T-helper 17 cell (primary cell): ENCODE measurements at places on chromosomes 16 and 17.

DNA sequence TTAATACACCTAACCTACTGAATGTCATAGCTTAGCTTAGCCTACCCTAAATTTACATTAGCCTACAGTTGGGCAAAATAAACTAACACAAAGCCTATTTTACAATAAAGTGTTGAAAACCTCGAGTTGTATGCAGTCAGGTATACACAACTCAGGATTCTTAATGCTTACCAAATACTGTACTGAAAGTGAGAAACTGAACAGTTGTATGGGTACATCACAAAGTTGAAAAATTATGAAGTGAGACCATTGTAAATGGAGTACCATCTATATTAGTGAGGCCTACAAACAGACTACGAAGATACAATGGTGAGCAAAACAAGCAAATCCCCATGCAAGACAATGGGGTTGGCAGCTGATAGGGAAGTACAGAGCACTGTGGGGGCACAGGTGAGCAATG is 79.7 kb downstream of the VAT1L start:
- DNase-seq: no peak

GRCh38 chr16:48354877-48355855 is 30.0 kb downstream of the SIAH1 start:
- no peak for DNase-seq

- no peak for DNase-seq
These were observed 1.7 kb upstream of the MAZ start for GRCh38 chr16:29804455-29805231.

DNA sequence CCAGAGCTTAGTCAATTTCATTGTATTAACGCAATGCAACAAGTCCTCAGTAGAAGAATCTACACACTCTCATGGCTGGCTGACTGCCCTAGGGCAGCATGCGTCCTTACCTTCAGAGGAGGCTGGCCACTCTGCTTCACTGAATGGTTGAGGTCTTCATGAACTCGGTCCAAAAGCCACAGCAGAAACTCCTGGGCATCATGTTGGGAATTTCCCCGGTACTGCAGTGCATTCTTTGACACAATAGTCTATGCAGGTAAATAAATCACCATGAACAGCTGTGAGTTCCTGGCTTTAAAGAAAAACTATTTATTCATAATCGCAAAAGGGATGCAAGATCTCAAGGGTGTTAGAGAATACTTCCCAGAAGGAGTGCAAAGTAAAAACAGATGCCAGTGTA is 41.3 kb downstream of the USP31 start:
- DNase-seq: no peak

DNA sequence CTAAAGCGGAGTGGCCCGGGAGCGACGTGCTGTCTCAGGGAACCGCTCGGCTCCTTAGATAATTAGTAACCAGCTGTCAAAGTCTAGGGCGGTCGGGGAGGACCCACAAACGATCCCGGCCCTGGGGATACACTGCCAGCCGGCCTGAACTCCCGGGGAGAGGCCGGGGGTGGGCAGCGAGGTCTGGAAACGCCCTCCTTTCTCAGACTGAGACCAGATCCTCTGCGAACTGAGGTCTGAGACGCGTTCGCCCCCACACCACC is 1.3 kb downstream of the HNF1B start:
- DNase-seq: no peak

- no peak for DNase-seq
These were observed 123.0 kb upstream of the CACNG5 start for GRCh38 chr17:66711881-66712321.

DNA sequence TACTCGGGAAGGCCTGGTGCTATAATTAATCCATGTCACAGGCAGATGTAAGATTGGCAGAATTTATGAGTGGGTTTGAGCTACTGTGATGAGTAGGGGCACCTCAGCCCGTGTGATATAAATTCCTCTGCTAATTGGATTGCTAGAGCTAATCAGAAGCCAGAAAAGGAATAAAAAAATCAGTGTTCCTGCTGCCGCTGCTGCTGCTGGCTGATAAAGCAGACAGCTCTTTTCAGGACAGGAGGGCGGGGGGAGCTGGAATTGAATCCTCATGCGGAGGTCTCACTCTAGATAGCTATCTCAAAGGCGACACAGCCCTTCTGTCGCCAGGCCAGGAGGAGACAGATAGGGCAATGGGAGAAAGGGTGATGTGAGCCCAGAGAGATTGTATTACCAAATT is 182.7 kb upstream of the ZFHX3 start:
- DNase-seq: no peak

GRCh38 chr17:44464037-44464436 is 39.2 kb downstream of the GPATCH8 start:
- no peak for DNase-seq

GRCh38 chr16:84629580-84629979 is 11.7 kb upstream of the COTL1 start:
- DNase-seq: no peak

DNA sequence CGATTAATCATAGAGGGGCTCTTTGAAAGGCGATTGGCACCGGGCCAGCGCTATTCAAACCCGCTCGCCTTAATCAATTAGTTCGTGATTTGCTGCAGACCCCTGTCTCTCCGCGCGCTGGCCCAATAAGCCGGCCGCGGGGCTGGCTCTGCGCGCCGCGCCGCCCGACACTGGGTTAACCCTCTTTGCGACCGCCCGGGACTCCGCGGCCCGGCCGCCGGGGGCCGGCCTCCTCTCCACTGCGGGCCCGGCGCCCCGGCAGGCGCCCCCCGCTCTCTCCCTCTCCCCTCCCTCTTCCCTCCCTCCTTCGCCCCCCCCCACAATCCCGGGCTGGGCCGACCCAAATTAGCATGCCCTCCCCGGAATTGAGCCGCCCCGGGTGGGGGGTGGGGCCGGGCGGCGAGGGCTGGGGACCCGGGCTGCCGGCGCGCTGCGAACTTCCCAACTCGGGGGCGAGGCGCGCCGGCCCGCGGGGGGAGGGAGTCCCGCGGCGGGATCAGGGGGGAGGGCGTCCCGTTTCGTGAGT is 428 bp upstream of the SALL1 start:
- no peak for DNase-seq

DNA sequence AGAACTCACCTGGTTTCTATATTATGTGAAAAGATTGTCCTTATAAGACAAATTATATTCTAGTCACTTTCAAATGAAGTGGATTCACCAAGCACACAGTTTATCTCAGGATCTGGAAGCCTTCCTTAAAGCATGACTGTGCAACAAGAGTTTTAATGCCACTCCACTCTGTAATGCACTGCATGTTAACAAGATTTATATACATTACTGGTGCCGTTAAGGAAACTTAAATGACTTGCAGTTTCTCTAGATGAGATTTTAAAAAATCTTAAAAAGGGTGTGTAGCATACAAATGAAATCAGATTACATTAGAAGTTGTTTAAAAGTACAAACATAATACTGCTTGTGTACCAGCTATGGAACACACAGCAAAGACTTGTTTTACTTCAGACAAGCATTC is 150.8 kb downstream of the SNX11 start:
- no peak for DNase-seq

GRCh38 chr17:2435862-2436261 is 35.0 kb upstream of the MNT start:
- no peak for DNase-seq

GRCh38 chr16:88921591-88921990 is 55.1 kb upstream of the PABPN1L start:
- no peak for DNase-seq

- DNase-seq: no peak
These were observed 56.0 kb downstream of the HLF start for GRCh38 chr17:55320594-55321426.

DNA sequence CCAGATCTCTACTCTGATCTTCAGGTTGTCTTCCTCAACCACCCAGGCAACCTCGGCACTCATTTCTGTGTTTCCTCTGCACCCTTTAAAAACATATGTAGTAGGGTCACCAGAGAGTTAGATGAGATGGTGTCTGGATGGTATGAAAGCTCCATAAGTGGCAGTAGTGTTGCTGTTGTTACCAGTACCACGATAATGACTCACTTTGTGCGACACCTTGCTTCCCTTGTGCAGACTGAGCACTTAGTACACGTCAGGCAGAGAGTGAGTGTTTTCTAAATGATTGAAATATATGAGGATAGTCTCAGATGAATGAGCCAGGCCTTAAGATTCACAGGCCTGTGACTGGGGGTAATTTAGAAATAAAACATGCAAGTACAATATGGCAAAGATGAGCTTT is 188.7 kb downstream of the MAF start:
- DNase-seq: no peak

- DNase-seq: no peak
These were observed 201.2 kb downstream of the HS3ST3A1 start for GRCh38 chr17:13400491-13400890.

- DNase-seq: no peak
These were observed 1.9 kb downstream of the CLCN7 start for GRCh38 chr16:1472974-1473373.

DNA sequence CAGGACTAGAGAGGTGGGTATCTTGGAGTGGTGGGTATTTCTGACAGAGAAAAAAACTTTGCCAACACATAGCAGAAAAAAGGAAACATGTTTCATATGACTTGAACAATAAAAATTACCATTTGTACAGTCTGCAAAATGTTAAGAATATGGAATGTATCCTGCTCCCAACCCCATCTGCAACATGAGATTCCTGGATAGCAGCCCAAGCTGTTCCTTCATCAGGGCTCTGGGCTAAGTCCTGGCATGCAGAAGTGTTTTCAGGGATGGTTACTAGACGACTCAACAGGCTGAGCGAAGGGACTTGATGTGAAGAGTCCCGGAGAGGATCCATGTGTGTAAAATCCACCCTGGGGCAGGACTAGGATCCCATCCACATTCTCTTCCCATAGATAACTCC is 121.0 kb upstream of the IRX3 start:
- no peak for DNase-seq

DNA sequence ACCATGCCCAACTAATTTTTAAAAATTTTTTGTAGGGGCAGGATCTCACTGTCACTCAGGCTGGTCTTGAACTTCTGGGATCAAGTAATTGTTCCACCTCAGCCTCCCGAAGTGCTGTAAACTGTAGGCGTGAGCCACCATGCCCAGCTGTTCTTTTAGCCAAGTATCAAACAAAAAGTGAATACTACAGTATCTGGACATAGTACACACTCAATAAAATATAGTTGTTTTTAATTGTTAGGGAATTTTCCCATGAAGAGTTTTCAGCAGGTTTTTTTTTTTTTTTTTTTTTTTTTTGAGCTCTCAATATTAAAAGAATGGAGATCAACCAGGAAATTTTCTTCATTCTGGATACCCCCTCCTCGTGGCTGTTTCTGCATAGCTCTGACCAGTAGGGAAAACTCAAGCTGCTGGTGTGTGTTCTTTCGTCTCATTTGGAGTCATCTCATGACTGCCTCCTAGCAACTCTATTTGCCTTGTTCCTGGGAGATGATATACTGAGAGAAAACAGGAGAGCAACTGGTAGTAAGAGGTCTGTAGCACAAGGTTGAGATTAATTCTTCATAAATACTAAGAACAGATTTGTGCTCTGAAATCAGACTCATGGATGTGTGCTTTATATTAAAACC is 16.5 kb upstream of the PHAF1 start:
- no peak for DNase-seq

- no peak for DNase-seq
These were observed 719 bp downstream of the PMFBP1 start for GRCh38 chr16:72171236-72171635.

DNA sequence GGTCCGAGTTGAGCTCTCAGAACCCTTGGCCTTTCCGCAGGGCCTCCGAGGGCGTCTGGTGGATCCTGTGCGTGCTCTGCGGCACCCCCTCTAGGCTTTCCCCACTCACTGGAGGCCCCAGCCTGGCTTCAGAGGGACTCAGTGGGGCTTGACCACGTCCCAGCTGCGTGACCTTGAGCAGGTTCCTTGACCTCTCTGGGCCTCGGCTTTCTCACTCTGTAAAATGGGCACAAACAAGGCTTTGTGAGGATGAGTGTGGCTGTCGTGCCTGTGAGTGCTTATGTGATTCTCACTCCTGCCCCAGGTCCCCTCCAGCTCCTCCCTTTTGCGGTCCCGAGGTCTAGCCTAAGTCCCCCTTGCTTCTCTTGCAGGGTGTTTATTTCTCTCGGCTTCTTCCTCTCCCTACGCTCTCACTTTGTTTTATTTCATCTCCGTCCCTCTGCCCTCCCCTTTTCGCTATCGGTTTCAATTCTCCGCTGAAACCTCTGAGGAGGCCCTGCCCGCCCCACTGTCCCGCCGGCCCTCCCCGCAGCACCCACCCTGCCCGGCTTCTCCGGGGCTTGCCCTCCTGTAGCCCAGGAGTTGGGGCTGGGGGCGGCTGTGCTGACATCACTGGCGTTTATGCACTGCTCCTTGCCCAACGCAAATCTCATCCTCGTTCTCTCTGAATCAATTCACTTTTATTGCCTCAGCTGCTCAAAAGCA is 82.3 kb upstream of the CBX4 start:
- no peak for DNase-seq

DNA sequence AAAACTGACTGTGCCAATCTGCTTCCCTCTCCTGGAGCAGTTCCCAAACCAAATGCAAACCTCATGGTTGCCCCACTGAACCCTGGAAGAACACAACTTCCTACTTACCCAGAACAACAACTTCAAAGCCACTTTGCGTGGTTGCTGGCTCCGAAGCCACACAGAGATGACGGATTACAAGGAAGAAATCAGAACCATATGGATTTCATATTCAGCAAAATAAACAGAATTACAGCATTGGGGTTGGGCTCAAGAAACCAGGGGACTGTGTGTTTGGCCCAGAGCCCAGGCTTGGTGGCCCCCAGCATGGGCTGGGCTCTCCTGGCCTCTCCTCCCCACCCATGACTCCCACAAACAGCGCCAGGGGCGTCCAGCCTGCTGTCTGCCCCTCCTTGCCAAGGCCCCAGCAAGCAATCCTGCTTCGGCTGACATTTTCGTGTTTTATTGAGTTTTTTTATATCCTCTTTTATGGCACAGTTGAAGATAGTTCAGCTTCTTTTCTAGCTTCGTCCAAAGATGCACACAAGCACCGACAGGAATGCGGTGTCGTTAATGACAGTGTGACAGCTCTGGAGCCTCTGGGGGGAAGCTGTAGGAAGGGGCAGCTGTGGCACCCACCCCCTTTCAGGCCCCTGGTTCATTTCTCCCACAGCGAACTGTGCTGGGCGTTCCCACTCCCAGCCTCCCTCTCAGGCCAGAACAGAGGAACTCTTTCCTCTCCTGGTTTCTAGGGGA is 137.1 kb downstream of the GAS7 start:
- no peak for DNase-seq

DNA sequence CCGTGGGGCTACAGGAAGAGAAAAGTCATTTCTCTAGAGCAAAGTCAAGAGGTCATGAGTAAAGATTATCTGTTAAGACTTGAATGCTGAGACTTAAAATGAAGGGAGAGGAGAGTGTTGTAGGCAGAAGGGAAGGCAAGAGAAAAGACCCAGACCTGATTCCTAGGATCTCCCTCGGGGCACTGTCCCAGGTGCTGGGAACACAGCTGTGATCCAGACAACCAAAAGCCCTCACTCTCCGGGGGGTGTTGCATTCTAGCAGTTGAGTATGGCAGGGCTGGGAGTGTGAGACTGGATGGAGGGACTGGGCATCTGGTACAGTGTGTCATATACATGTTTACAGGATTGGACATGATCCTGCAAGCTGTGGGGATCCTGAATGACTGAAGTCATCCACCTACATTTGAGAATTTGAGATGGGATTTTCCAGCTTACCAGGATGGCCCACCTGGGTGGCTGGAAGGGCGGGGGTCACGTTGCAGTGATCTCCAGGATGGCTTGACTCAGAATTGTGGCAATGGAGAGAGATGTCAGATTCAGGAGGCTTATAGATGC is 29.1 kb downstream of the ARSG start:
- no peak for DNase-seq
